ENCODE measurements at places on chromosomes 5 and 9.

DNA sequence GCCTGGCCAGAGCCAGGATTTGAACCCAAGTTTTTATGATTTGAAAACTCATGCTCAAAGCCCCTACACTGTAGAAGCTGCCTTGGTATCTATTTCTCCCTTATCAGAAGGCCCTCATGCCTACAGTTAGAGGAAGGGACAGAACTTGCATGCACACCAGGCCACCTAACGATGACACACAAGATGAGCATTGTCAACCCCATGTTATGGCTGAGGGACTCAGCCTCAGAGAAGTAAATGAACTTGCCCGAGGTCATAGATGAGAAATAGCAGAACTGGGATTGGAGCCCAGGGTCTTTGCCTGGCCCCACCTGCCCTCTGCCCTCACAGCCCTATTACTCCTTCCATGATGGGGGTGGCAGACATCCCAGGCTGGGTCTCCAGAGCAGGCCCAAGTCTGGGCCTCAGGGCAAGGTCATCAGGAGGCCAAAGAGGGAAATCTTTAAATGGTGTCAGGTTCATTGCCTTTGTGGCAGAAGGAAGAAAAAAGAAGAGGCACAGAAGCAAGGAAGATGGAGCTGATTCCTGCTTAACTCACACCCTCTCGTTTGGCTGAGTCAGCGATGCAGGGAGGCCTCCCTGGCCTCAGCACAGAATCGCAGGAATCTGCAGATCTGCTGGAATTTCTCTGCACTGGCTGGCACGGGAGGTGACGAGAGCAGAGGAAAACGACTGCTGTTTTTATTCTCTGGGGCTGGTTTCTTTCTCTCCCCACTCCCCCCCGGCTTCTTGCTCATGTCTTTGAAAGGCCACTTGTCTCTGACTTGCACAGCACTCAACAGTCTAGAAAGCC is 20.6 kb upstream of the CRB2 start:
- no peak for DNase-seq

- DNase-seq, result no peak
Measured at GRCh38 chr9:127786773-127787104, 905 bp downstream of the CDK9 start.

GRCh38 chr9:93954434-93955061 is 607 bp downstream of the BARX1 start:
- no peak for DNase-seq

DNA sequence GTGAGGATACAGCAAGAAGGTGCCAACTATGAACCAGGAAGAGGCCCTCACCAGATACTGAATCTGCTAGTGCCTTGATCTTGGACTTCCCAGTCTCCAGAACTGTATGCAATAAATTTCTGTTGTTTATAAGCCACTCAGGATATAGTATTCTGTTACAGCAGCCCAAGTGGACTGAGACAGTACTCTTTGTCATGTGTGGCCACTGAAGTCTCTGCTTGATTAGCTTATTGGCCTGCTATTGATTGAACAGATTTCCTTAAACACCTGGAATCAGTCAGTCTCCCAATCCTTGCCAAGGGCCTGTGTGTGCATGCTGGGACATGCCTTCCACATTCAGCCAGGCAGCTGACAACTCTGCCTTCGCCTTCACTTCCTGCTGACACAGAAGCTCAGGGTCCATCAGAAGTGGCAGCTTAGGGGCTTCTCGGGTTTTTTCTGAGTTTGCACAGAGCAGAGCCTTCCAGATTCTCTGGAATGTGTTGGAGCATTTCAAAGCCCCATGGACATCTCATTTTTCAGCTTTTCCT is 13.7 kb upstream of the ROR2 start:
- no peak for DNase-seq

GRCh38 chr9:105238302-105238701 is 6.1 kb upstream of the SLC44A1 start:
- DNase-seq, result no peak

- DNase-seq, result no peak
Measured at GRCh38 chr5:149804478-149805450, 74.7 kb downstream of the PPARGC1B start.

GRCh38 chr5:21125238-21125983 is 1137.4 kb upstream of the CDH18 start:
- DNase-seq, result no peak

- DNase-seq, result no peak
Measured at GRCh38 chr9:36928670-36929349, 105.3 kb downstream of the PAX5 start.
